ENCODE measurements at places on chromosomes 2 and 18. TPM values are rescaled to one million over a fixed set of nuclear protein-coding genes. Genes with fewer than 3 reads are reported as not detected.

The FBXO36 gene
- total RNA-seq = 2.2 TPM

The ECEL1 gene
- total RNA-seq = not detected

The TXNDC2 gene
- total RNA-seq = not detected

The CFAP65 gene
- not detected for total RNA-seq

- no peak for DNase-seq
These were observed 72.1 kb upstream of the LYPD6B start for GRCh38 chr2:148966438-148966758.

DNA sequence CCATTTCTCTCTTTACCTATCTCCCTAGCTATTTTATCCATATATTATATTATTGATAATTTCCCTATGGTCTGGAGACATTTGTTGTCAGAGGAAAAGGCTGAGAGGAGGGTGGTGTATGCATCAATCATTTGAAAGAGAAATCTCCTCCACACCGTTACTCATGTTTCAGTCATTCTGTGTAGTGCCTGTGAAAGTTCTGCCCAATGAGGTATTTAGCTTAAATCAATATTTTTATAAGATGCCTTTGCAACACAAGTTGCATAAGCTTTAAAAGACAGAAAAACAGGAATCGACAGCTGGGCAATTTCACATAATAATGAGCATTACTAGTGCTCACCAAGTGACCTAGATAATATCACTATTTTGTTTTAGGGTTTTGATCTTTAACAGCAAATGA is 363.7 kb upstream of the FSIP2 start:
- peak; percentile 63 for DNase-seq

DNA sequence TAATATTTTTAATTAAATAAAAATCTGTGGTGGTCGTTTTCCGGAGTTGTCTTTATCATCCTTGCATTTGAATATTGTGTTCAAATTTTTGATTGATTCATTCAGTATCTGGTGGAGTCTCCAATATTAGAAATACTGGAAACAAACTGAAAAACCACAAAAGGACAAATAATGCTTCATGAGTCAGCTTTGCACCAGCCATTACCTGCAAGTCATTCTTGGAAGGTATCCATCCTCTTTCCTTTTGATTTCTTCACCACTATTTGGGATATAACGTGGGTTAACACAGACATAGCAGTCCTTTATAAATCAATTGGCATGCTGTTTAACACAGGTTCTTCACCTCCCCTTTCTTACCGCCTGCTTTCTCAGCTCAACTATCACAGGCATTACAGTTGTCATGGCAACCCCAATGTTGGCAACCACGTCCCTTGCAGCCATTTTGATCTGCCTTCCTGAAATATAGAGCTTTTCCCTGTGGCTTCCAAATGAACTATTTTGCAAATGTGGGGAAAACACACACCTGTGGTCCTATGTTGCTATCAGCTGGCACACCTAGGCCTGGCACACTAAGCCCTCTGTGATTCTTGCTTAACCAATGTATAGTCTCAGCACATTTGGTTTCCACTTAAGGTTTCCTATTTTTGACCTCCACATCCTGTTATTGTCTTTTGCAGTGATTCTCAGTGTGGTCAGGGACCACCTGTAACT is 6.5 kb downstream of the CTLA4 start:
- DNase-seq = peak; percentile 28

- DNase-seq = no peak
These were observed 343.8 kb downstream of the EPHA4 start for GRCh38 chr2:221228214-221228769.

GRCh38 chr2:3639015-3639630 is 18.9 kb upstream of the ALLC start:
- no peak for DNase-seq

DNA sequence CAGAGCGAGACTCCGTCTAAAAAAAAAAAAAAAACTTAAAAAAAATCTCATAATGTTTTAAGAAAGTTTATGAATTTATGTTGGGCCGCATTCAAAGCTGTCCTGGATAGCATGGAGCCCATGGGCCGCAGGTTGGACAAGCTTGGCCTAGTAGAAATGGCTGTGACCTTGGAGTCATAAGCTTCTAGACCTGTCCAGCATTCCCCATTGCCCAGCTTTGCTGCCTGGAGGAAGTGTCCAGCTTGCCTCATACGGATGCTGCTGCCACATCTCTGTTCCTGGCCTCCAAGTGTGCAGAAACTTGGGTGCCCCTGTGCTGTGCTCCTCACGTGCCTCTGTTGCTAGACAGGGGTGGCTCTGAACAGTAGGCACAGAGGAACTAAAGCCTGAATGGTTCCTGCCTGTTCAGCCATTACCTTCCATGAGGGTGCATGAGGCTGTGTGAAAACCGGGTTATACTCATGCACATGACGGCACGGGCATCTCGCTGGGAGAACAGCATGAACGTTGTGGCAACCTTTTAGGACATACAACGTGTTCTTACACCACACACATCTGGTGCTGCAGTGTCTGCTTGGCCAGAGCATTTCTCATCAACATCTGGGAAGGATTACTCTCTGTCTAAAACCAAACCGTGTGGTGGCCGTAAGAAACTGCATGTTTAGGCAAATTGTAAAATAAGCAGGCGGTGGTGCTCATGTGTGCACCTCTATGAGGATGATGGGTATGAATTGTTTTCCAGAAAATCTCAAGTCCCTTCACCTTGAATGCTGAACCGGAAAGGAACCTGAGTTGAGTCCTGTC is 38.2 kb downstream of the FHOD3 start:
- no peak for DNase-seq
